Right cardiac atrium (tissue), 5 donors: ENCODE measurements at places on chromosomes 12 and 14.

GRCh38 chr14:104578321-104578720 lies 1.2 kb upstream of the C14orf180 start:
- no peak for DNase-seq

DNA sequence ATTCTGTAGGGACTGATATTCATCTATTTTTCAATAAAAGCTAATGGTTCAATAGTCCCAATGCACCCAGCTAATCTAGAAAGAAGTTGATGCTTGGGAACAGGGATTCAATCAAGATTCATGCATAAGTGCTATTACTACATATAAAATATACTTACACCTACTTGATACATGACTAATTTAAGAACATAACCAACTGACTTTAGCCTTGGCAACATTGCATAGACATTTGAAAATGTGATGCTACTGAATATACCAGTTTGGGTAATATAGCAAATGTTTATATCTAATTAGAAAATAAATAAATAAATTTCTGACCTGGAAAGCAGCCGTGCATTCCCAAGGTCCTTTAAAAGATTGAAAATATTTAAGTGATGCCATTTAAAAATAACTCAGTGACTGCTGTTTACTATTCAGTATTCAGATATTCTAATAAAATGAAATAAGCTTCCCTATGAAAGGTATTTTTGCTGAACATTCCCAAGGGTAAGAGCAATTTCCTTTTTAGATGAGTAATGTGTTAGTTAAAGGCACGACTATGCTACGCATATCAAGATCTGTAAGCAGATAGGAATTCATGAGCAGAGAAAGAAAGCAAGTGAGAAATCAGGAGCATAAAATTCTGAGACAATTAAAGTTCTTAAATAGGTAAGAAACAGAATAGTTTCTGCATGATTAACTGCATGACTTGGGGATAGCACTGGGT lies 160.6 kb upstream of the SYT1 start:
- no peak for DNase-seq

DNA sequence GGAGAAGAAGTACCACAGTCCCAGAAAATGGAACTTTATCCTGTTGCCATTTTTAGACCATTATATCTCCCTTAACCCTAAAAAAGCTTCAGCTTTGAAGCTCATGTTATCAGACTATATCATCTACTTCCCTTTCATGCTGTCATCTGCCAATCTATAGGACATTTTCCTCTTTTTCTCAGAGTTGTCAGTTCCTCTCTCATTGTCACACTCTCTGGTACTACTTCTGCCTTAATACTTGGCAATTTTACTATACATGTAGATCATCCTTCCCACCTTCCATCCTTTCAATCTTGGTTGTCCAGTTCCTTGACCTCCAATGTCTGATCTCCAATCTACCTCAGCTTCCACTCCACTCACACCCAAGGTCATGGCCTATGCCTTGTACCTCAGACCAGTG lies 57.4 kb downstream of the SLC15A5 start:
- no peak for DNase-seq

DNA sequence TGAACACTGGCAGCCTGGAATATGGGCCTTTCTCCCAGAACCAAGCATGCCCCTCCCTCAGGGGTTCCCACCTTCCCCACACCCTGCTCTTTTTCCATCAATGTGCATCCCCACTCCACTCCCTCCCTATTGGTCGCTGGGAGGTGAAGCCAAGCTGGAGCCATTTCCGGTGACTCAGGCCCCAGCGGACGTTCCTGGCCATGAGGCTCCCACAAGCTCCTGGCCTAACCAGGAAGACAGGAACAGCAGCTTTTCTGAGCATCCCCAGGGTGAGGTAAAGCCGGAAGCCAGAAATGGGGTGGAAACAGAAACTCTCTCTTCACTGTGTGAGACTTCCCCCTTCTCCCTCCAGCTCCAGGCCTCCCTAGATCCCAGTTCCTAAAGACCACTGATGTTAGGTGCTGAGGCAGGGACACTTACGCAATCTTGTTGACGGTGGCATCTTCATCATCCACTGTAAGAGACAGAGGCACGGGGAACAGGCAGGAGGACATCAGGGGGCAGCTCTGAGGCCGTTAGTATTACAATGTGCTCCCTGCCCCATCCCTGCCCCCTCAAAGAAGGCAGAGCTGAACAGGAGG lies 5.1 kb downstream of the LMBR1L start:
- DNase-seq, result peak; percentile 67

DNA sequence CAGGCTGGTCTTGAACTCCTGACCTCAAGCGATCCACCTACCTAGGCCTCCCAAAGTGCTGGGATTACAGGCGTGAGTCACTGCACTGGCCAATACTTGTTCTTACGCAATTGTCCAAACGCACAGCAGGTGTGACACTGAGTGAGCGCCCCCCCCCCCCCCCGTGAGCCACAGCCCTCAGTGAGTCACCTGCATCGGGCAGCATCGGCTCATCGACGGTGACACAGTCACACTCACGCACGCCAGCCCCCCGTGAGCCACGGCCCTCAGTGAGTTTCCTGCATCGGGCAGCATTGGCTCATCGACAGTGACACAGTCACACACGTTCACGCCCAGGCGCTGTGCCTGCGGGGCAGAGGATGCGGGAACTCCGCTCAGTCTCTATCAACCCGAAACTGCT lies 42.5 kb downstream of the GALNT9 start:
- peak; percentile 44 for DNase-seq

DNA sequence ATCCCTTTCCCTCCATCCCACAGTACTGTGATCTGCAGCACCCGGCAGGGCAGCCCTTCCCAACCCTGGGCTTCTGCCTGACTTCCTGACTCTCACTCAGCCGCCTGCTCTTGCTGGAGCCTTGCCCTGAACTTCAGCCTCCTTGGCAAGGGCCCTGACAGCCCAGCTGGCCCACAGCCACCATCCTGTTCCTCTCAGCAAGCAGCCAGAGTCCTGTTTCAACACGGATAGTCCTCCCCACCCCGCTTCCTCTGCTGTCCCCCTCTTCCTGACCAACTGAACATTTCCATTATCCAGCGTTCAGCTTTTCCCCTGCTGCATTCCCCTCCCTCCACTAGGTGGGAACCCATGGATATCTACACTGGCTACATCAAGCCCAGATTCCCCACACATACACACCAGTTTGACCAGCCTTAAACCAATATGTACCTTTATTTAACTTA lies 74.0 kb upstream of the MDM1 start:
- peak; percentile 97 for DNase-seq

- no peak for DNase-seq
Measured at GRCh38 chr14:75449696-75450095, 21.9 kb downstream of the JDP2 start.

GRCh38 chr12:5388581-5389535 lies 43.0 kb upstream of the NTF3 start:
- no peak for DNase-seq

- no peak for DNase-seq
Measured at GRCh38 chr14:59336098-59336497, 129.1 kb downstream of the GPR135 start.

DNA sequence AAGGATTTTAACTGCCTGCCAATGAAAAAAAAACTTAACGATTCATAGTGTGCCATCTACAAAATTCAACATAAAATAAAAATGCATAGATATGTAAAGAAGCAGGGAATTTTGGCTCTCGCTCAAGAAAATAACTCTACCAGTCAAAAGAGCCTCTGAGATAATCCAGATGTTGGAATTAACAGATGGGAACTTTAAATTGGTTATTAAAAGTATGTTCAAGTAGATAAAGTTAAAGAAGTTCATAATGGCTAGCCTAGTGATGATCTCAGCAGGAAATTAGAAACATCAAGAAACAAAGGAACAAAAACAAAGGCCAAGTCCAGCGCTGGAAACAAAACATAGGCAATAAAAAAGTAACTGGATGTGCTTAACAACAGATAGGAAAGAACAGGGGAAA lies 23.1 kb downstream of the PIK3C2G start:
- DNase-seq, result no peak

DNA sequence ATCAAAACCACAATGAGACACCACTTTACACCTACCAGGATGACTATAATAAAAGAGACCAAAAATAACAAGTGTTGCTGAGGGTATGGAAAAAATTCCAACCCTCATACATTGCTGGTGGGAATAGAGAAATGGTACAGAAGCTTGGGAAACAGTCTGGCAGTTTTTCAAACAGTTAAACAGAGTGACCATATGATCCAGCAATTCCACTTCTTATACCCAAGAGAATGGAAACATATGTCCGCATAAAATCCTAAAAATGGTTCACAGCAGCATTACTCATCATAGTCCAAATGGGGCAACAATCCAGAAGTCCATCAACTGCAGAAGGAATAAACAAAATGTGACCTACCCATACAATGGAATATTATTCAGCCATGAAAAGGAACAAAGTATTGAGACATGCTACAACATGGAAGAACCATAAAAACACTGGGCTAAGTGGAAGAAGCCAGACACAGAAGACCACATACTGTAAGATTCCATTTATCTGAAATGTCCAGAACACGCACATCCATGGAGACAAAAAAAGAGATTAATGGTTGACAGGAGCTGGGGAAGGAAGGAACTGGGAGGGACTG lies 44.5 kb downstream of the CHGA start:
- no peak for DNase-seq

- peak; percentile 78 for DNase-seq
Measured at GRCh38 chr14:26528415-26529182, 69.2 kb downstream of the NOVA1 start.

GRCh38 chr14:74290415-74290814 lies 12.3 kb downstream of the ABCD4 start:
- DNase-seq, result no peak

GRCh38 chr12:23525450-23526072 lies 423.9 kb downstream of the SOX5 start:
- no peak for DNase-seq

GRCh38 chr14:105854600-105855245 lies 328.3 kb downstream of the TMEM121 start:
- no peak for DNase-seq

DNA sequence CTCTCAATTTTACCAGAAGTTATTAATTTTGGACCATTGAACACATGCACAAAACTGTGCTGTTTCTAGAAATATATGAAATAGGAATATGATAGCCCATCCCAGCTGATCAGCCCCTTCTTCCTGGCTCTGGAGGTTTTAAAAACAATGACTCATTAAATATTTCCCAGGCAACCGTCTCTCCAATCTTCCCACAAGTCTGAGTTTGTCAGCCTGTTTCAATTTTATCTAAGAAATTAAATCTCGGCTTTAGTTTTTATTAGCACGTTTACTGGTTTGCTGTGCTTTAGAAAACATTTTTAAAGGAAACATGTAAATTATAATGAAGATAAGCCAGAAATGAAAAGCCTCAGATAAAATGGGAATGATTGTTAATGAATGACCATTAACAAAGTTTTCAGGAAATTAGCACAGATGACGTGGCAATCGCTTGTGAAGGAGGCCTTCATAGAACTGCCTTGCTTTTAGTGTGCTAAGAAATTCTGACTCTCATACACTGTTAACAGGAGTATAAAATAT lies 89.3 kb upstream of the RAP1B start:
- DNase-seq, result no peak

GRCh38 chr12:85803231-85803630 lies 33.0 kb downstream of the RASSF9 start:
- DNase-seq, result no peak

GRCh38 chr12:94678379-94678778 lies 28.0 kb upstream of the TMCC3 start:
- DNase-seq, result no peak

DNA sequence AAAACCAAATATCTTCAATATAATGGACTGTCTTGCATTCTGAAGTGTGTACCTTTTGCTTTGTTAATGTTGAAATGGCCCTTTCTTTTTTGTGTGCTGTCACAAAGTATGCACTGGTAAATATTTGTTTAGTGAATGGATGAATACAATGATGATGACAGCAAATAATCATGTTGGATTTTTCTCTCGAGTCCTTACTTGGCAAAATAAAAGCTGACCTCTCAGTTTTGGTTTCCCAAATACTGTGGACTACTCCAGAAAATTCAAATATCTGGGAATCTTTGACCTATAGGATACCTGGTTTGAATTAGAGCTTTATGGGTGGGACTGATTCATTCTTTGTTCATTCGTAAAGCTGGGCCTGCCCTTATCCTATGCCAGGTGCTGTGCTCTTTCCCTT lies 5.5 kb downstream of the UBE3B start:
- DNase-seq, result no peak

- peak; percentile 79 for DNase-seq
Measured at GRCh38 chr12:125065021-125065918, at the start of gene AACS. Gene AACS, plus strand, starts transcription at chr12:125065435. Its CDS starts 150 bp downstream, at chr12:125065585.

GRCh38 chr12:108605000-108605689 lies 7.3 kb upstream of the TMEM119 start:
- DNase-seq, result no peak

GRCh38 chr12:68978678-68979077 lies 45.7 kb upstream of the CPM start:
- DNase-seq, result no peak

- peak; percentile 79 for DNase-seq
Measured at GRCh38 chr12:65510584-65511050, 232.1 kb downstream of the MSRB3 start.

DNA sequence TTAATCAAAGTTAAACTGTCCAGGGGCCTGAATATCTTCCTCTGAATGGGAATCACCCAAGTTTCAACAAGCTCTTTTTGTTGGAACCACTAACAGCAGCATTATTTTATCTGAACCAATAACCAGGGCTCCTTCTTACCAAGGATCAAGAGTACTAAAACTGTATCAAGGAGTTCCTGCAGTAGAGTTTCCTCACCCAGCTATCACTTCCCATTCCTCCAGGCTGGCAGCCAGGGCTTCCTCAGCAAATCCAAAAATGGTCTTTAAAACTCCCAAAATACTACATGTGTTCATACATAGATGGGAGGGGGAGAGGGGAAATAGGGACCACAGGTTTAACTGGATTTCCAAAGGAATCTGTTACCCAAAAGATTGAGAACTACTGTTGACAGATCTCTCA lies 10.5 kb downstream of the FMNL3 start:
- no peak for DNase-seq

GRCh38 chr14:22761734-22762133 lies 4.8 kb upstream of the OXA1L start:
- no peak for DNase-seq

GRCh38 chr14:61517911-61518384 lies 177.4 kb upstream of the HIF1A start:
- DNase-seq, result peak; percentile 47

- no peak for DNase-seq
Measured at GRCh38 chr12:3085341-3086139, 8.4 kb downstream of the TSPAN9 start.
